ENCODE measurements at places on chromosomes 11 and 22.
A peak's percentile ranks its signal among the peaks of the same experiment; 100 is the strongest.

GRCh38 chr11:134207538-134208239 lies 16.1 kb downstream of the NCAPD3 start:
- DNase-seq, result no peak

DNA sequence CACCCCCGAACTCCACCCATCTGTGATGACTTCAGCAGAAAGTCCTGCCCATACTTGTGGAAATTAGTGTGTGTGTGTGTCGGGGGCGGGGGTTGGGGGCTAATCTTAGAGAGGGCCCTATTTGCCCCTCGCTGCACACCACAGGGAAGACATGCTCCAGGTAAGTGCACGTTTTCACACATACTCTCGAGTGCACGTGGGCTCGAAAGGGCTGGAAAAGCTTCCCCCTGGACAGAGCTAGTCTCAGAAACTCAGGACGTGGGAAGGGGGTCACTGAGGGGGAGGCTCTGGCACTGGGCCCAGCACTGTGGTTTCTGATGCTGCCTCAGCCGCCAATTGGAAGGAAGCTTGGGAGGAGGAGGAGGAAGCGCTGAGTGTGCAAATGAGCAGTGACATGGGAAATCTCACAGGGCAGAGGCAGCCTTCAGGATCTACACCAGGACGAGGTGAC lies 40.7 kb upstream of the CD82 start:
- DNase-seq, result no peak

DNA sequence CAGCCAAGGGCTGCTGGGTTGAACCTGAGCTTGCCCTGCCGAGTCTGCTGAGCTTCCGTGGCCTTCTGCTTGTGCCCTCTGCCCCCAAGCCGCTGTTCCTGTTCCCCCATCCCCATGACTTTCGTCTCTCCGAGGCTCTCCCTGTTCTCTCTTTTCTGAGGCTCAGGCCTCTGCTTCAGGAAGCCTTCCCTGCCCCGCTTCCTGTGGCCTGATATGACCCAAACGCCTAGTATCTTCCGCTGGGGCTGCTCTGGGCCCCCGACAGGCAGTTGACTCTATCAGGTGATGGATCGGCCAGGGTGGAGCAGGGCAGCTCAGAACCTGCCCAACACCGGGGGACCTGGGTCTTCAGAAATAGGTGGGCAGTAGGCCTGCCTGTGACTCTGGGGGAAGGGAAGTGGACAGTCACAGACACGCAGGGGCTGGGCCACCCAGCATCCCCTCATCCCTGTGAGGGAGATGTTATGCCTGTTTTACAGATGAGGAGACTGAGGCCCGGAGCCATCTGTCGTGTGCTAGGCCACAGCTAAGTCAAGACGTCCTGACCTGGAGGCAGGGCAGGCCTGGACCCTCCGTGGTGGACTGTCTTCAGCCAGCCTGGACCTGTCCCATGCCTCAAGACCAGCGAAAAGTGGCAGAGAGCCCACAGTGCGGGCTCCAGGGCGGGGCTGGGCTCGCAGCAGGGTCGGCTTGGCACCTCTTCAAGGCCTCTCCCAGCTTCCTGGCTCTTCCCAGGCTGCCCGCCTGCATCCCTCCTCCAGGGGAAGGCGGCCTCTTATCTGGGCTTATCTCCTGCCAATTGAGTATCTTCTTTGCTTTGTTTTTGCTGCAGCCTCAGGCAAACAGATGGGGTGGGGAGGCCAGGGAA lies 16.2 kb downstream of the BAD start:
- peak; percentile 86 for DNase-seq

DNA sequence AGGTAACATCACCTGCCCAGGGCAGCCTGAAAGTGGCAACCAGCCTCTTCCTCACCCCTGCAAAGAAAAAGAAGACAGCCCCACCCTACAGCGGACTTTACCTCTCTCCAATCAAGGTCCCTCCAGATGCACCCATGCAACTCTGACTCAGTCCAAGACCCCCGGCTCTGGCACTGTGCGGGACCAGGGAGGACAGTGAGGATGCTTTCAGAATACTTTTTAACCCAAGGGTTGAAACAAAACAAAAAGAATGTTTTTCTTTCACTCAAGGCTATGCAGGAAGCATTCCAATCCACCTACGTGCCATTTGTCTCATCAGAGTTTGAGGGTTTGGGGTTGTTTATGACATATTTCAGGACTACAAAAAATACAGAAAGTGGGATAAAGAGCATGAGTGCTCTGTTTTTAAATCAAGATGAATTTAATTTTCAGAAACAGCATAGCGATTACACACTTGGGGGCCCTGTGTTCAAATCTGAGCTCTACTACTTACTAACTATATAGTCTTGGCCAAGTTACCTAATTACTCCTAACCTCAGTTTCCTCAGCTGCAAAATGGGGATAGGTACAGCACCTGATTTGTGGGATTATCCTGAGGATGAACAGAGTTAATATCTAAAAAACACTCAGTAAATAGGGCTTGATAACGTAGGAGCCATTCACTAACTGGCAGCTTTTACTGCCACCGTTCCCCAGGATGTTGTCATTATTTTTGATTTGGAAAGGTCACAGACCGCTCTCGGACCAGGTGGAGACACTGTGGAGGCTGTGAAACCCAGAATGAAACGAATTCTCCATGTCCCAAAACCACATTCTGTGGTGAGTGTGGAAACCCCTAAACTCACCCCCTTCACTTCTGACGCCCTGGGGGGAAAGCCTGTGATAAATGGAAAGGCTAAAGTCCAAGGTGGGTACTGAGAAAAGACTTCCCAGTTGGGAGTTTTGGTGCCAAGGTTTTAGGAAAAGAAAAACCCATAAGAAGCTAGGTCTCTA lies 5.6 kb downstream of the PLAAT3 start:
- peak; percentile 14 for DNase-seq

GRCh38 chr22:23227380-23227779 lies 47.1 kb downstream of the BCR start:
- no peak for DNase-seq

GRCh38 chr11:57514538-57515331 lies 767 bp downstream of the SLC43A1 start:
- DNase-seq, result peak; percentile 82
